ENCODE measurements at places on chromosomes 16 and 17.

GRCh38 chr16:58883131-58883530 lies 149.0 kb upstream of the GOT2 start:
- no peak for DNase-seq

GRCh38 chr17:46737326-46737725 lies 81.2 kb downstream of the WNT3 start:
- no peak for DNase-seq

DNA sequence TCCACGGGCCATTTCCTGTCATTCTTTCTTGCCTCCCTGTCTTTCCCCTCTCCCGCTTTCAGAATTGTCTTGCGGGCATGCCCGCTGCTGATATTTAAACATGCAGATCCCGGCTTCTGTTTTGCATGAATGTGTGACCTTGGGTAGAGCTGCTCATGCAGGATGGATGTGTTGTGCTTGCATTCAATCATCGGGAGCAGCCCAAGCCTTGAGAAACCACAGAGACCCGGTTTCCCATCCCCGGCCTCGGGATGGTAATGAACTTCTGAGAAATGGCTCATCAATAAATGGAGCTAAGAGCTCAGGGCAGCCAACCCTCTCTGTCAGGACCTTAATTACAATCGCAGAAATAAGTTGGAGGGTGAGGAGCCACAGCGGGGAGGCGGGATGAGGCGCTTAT lies 303.7 kb upstream of the TNRC6C start:
- no peak for DNase-seq

DNA sequence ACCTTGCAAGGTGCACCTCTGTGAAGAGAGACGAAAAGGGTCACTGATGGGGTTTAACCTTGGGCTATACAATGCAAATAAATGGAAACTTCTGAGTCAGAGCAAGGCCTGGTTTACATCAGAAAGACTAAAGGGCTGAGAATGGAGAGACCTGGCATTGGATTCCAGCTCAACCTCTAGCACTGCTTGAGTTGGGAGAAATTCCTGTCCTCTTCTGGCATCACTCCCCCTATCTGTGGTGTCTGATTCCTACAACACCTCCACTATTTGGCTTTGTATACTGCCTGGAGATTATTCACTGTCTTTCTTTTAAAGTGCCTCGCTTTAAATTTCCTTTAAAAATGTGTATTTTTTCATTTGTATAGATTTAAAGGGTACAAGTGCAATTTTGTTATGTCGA lies 68.8 kb downstream of the GPR139 start:
- DNase-seq, result no peak

GRCh38 chr17:74009056-74009625 lies 194.3 kb upstream of the RPL38 start:
- no peak for DNase-seq

DNA sequence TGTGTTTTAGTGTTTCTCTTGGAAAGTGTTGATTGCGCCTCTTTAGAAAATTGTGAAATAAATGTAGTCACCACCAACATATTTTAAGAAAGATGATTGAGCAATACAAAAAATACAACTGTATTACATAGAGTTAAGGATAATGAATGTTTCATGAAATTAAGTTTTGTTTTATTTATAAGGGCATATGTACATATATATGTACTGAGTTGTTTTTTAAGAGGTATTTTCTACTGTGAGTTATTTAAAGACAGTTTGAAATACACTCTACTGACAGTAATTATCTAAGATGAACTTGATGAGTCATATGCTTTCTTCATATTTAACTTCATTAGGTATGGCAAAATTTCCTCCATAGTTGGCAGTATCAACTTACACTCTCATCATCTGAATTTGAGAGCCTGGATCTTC lies 411.7 kb downstream of the HS3ST3B1 start:
- DNase-seq, result no peak

DNA sequence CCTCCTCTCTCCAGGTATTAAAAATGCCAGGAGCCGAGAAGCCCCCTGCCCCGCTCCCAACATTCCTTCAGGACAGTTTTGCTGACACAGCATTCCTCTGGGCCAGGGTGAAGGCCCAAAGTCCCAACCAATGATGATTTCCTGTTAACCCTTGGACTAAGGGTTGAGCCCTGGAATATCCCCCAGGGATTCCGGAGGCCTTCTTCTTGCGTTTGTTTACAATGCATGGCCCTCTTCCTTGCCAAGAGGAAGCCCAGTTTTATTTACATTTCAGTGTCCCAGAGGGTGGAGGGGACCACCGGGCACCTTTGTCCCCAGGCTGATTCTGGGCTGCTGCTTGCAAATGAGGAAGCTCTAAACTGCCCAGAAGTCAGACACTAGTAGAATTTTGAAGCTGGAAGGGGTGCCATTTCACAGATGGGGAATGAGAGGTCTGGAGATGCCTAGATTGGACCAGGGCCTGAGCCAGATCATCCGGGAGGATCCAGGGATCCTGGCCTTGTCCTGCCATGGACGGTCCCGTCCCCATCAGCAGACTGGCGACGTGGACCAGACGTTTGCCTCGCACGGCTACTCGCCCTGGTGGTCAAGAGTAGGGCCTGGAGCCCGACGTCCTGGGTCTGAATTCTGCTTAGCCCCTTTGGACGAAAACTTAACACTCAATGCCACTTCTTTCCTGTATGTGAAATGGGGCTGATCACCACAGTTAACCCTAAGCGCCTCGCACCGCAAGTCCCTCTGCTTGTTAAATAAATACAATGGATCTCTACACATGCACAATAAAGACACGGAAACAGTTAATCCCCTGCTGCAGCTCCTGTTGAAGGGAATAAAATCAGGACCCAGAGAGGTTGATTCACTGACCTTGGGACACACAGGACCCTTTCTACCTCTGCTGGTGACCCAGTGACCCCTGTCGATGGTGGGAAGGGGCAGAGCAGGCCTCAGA lies 55.6 kb upstream of the CIBAR2 start:
- DNase-seq, result no peak

GRCh38 chr17:31167111-31167510 lies 72.3 kb downstream of the NF1 start:
- DNase-seq, result no peak

DNA sequence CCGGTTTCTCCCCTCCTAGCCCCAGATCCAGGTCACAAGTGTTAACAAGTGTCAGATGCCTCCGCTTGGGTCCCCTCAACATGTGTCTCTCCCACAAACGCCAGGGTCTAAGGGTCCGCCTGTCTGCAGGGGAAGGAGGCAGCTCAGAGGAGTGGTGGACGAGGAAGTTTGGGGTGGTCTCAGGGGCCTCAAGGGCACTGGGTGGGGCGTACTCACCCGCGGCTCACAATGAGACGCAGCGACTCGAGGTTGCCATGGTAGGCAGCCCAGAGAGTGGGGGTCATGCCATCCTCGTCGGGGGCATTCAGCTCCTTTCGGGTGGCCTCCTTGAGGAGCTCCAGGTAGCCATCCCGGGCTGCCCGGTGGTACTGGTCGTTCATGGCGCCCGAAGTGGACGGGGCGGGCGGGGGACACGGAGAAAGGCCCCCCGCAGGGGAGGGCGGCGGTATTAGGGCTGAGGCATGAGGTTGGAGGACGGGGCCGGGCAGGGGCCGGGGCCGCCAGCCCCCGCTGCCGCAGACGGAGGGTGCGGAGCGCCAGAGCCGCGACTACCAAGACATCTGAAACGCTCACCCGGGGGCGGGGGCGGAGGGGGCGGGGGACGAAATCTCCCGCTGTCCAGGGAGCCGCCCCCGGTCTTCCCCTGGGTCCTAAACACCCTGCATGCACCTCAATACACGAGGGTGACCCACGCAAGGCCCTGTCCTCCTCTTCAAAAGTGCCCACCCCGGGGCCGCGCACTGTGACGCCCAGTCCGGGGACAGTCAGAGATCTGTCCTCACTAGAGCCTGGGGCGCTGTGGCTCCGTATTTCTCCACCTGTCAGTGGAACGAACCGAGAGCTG lies at the start of gene USH1G:
Gene USH1G, minus strand, starts transcription at position 562 of the 844 bp plus-strand sequence. Its CDS starts 182 bp downstream, at position 380.
- no peak for DNase-seq

- no peak for DNase-seq
Observed at GRCh38 chr16:17002565-17002964, 468.2 kb downstream of the XYLT1 start.

DNA sequence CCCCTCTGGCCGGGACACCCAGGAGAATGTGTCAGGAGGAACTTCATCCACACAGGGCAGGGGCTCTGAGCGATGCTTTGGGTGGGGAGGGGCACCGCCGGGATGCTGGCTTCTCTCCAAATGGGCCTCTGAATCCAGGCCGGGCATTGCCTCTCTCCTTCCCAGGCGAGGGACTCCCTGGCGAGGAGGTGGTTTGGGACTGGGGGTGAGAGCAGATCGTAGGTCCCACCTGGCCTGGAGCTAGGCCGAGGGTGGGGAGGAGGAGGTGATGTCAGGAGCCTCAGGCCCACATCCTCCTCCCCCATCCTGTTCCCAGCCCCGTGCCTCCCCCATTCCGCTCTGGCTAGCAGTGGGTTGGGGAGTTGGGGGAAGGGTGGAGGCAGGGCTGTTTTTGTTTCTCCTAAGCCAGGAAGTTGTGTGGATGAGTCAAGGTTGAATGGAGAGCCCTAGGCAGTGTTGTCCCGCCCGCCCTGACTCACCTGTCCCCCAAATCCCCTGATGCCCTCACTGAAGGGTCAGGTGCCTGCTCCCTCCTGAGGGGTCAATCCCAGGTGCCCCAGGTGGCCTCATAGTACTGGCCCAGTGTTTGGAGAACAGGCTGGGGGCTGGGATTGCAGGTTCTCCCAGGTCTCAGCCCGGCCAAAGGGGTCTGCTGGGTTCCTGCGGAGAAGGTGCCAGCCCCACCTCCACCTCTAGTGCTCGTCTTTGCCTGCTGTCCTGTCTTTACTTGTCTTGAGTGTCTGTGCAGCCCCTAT lies 2.8 kb downstream of the GRB7 start:
- DNase-seq, result no peak

- no peak for DNase-seq
Observed at GRCh38 chr17:71111460-71111859, 942.1 kb downstream of the KCNJ2 start.

DNA sequence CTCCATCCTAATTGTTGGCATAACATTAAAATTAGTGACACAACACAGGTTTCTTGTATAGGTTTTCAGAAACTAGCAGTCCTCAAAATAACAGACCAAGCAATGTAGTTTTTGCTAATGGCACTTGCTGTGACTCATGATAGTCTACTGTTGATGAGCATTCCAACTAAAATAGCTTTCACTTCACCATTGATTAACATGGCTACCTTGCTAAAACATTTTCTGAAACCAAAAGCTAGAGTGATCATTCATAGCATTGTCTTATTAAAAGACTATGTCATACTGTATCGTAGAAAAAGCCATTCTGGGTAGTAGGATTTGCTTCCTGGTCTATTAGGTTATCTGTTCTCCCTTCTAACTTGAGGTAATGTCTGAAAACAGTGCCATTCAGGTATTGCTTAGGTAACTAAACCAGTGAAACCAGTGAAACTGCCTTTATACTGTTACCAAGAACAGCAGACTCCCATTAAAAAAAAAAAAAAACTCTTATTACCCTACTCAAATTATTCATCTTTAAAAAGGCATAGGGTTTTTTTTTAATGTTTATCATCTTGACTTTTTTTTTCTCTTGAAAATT lies 2.5 kb upstream of the CLTC start:
- DNase-seq, result no peak

DNA sequence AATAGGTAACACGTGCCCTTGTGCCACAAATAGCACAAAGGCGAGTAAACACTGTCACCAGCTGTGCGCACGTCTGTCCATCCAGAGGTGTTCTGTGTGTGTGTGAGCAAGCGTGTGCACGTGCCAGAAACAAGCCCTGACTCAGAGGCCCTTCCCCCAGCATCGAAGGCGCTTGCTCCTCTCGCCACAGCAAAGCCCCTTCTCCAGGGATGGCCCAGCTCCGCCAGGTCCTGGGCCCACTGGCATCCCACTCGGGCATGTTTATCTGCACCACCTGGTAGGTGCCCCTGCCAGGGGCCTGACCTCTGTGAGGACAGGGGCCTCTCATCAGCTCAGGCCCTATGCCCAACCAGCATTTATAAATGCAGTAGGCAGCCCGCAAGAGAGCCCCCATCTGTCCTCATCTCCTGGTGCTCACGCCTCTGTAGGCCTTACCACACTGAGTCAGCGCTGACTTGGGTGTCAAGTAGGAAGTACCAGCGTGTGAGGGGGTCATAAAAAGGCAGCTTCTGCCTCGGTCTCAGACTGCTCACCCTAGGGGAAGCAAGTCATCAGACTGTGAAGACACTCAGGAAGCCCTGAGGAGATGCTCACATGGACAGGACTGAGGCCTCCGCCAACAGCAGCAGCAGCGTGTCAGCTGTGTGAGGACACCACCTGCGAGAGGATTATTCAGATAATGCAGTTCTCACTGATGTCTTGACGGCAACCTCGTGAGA lies 10.8 kb downstream of the TMEM235 start:
- DNase-seq, result no peak

DNA sequence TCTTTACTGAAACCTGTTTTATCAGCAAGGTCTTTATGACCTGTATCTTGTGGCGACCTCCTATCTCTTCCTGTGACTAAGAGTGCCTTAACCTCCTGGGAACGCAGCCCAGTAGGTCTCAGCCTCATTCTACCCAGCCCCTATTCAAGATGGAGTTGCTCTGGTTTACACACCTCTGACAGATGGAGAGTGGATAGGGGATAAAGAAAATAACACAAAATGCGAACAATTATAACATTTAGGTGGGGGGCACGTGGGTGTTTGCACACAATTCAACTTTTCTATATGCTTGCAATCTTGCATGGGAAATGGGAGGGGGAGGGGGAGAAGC lies 83.3 kb downstream of the RMI2 start:
- no peak for DNase-seq

- DNase-seq, result no peak
Observed at GRCh38 chr17:79797492-79798298, 818 bp upstream of the CBX8 start.

GRCh38 chr16:10616756-10617640 lies 36.6 kb upstream of the EMP2 start:
- DNase-seq, result no peak

- DNase-seq, result no peak
Observed at GRCh38 chr17:5758651-5759050, 174.3 kb upstream of the NLRP1 start.

Data from thoracic aorta (tissue), 2 donors.